ENCODE measurements at places on chromosomes 16 and 17. TPM values are rescaled to one million over a fixed set of nuclear protein-coding genes. Genes with fewer than 3 reads are reported as not detected.

- DNase-seq, result no peak
Observed at GRCh38 chr17:77616254-77616731, 342.2 kb upstream of the TNRC6C start.

DNA sequence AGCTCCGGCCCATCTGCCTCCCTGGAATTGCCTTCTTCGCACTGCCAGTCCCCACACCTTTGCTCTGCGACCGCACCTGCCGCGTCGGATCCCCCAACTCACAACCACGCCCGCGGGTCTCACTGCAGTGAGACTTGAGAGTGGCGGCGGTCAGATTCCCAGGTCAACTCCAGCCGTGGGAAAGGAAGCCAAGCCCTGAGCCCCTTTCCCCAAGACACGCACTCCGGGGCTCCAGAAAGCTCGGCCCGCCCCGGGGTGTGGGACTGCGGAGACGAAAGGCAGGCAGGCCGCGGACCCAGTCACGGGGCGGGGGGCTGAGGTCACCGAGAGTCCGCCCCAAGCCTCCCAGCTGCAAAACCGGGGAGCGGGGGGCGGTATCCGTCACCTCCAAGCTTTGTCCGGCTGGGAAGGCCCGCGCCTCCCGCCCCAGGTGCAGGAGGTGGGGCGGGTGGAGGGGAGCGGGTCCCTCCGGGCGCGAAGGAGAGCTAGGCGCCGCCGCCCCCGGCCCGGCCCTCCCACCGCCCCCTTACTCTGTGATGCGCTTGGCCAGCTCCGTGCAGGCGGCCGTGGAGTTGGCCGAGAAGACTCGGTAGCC, 615 bp downstream of the PRPSAP1 start:
- peak; percentile 33 for DNase-seq

Gene TBC1D26
- total RNA-seq, result not detected

GRCh38 chr16:80583466-80583865, 42.7 kb downstream of the DYNLRB2 start:
- DNase-seq, result no peak

DNA sequence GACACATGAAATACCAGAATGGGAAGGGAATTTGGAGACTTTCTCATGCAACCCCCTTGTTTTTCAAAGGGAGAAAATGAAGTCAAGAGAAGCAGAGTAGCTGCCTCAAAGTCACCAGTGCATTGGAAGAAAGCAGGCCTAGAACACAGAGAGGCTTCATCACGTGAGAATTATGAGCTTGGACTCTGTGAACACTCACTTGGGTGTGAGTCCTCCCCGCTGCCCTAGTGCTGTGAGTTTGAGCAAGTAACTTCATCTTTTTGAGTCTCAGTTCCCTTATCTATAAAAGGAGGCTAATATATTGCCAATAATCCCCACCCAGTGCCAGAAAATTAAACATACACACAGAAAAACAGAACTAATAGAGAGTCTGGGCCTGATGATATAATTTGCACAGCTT, 315.8 kb downstream of the XYLT1 start:
- DNase-seq, result no peak
